Substantia nigra (tissue), 51 donors: ENCODE measurements at places on chromosomes 16 and 17.

DNA sequence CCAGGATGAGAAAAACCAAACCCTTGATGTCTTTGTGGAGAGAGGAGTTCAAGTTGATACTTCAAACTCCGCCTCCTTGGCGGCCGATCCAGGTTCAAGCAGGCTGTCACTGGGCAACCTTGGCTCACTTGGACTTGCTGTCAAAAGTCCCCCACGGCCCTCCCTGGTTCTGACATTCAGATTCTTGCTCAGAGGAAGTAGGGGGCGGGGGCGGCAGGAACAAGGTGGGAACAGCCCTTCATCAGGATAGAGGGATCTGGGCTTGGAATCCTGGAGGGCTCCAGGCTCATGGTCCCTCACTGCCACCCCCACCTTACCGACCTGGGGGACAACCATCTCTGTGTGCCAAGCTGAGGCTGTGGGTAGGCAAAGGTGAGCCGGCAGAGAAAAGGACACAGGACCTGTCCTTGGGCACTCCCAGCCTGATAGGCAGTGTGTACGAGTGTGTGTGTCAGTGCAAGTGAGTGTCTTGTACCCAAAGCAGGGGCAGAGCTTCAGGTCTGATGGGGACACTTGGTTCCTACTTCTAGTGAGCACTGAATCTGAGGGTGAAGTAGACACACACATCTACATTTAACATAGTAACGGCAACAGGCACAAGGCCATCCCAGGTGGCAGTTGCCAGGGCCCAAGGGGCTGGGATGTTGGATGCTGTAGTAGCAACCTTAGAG, 6.6 kb upstream of the TSPOAP1 start:
- DNase-seq: no peak

GRCh38 chr17:43591779-43592562, 45.8 kb upstream of the ETV4 start:
- no peak for DNase-seq

- DNase-seq: no peak
These were observed 2.4 kb downstream of the PRPSAP2 start for GRCh38 chr17:18860161-18860972.

DNA sequence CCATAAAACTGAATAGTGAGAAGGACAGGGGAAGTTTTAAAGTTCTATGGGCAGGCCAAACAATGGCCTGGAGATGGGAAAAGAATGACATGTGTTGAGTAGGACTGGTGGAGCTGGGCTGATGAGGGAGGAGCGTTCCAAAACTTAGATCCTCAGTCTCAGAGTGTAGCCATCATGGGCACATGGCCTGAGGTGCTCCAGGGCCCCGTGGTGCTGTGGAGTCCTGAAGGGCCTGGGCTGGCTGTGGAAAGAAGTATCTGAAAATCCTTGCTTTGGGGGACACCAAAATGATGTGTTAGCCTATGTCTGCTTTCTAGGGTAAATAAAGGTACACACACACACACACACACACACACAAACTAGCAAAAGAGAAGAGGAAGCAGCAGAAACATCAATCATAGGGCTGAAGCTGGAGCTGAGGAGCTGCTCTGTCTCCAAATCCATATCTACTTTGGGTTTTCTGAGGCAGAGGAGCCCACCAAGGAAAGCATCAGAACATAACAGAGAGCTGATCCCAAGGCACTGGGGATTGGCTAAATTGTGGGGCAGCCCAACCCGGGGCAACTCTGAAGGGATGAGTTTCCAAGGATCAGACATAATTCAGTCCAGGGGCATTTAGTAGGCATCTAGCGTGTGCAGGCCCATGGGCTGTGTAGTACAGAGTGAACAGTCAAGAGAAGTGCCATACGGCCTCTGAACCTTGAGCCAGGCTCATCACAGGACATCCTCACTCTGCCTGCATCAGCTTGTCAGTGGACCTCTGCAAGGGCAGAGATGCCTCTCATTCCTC, 85.2 kb downstream of the C16orf78 start:
- DNase-seq: no peak

DNA sequence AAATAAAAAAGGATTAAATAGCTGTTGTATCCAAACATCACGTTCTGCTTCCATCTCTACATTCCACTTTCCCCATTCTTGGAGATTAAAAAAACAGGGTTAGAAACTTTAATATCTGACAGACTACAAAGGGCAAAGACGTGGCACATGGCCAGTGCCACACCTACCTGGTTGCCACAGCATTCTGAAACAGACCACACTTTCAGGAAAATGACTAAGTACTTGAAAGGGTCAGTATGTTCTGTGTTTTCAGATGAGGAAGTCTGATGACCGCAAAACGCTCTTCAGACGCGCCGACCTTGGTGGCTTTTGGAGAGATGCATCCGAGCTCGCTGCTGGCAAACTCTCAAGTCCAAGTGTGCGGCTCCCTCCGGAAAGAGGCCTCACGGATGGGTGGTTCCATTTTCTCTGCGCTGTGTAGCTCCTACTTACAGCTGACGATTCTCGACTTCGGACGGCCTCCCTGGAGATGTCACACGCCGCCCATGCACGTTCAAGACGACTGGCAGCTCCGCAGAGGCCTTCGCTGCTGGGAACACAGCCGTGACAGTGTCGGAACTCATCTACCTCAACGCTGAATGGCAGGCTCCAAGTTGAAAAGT, 15.5 kb downstream of the MAP1LC3B start:
- no peak for DNase-seq

DNA sequence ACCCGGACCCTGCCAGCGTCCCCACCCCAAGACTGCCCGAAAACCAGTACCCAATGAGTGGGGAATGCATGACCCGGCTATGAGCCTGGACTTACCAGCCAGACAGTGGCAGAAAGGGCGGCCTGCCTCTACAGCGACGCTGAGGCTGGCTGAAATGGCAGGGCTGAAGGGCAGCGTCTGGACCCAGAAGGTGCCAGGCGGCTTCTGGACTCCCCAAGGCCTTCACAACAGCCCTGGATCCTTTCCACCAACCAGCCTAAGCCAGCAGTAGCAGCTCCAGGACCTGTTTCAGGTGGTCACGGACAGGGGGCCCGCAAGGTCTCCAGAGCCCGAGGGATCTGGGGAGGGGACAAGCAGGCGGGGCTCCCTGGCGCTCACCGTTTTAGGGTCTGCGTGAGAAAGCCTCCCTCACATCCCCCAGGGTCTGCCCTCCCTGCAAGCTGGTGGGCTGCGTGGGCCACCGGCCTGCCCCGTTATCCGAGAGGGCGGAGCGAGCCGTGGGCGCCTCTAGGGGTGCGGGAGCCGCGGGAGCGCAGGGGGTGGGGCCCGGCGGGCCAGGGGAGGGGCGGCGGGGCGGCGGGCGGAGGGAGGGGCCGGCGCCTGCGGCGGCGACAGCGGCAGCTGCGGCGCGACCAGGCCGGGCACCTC, at the start of gene RIPOR1:
Gene RIPOR1, plus strand, starts transcription at position 608 of the 648 bp plus-strand sequence. CDS start 9,618 bp downstream, outside the sequence.
- DNase-seq: peak; percentile 69

GRCh38 chr17:57784226-57784895, 39.3 kb upstream of the CCDC182 start:
- DNase-seq: no peak

DNA sequence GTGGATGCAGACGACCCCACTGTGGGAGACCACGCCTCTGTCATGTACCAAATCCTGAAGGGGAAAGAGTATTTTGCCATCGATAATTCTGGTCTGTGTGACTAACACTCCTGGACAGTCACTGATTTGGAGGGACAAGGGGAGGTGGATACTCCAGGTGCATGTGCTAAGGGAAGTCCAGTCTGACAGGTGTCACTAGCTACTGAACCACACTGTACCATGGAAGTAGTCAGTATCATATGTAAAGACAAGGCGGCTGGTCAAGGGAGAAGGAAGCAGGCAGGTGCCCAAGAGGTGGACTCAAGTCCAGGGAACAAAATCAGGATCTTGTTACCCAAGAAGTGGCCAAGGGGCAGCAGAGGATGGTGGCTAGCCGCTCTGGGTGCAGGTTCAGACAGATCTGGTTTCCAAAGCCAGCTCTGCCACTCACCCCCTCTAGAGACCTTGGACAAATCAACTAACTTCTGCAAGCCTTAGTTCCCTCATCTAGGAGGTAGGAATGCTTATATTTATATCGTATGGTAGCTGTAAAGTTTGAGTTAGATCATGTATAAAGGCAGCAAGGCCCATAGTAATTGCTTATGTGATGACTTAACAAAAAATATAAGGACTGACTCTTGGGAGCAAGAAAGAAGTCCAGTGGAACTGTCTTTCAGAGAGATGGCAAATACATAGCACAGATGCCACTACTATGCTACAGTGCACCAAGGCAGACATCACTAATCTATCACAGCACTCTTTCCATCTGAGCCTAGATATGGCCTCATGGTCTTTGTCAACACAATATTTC, 22.1 kb downstream of the CDH5 start:
- DNase-seq: no peak

- DNase-seq: no peak
These were observed 596.6 kb upstream of the CDH5 start for GRCh38 chr16:65769776-65770438.

DNA sequence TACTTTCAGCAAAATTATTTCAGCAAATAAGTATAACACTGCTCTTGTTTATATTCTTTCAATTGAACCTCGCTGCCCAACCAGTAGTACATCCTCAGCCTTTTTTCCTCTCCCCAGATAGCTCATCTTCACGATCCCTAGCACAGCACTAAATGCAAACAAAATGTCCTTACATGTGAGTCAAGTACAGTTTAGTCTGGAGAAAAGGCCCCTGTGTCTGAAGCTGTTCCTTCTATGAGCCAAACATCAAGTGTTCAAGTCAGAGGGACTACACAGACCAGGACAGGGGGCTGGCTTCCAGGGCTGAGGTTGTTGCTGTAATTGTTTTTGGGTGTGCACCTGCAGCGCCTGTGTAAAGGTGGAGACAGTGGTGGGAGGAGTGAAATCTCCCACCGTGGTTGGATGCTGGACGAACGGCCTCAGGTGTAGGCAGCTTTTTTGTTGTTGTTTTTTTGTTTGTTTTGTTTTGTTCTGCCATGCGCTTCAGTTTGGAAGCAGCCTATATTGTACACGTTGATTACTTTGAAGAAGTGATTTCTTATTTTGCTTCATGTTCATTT, 147.1 kb downstream of the PRKCA start:
- DNase-seq: no peak

DNA sequence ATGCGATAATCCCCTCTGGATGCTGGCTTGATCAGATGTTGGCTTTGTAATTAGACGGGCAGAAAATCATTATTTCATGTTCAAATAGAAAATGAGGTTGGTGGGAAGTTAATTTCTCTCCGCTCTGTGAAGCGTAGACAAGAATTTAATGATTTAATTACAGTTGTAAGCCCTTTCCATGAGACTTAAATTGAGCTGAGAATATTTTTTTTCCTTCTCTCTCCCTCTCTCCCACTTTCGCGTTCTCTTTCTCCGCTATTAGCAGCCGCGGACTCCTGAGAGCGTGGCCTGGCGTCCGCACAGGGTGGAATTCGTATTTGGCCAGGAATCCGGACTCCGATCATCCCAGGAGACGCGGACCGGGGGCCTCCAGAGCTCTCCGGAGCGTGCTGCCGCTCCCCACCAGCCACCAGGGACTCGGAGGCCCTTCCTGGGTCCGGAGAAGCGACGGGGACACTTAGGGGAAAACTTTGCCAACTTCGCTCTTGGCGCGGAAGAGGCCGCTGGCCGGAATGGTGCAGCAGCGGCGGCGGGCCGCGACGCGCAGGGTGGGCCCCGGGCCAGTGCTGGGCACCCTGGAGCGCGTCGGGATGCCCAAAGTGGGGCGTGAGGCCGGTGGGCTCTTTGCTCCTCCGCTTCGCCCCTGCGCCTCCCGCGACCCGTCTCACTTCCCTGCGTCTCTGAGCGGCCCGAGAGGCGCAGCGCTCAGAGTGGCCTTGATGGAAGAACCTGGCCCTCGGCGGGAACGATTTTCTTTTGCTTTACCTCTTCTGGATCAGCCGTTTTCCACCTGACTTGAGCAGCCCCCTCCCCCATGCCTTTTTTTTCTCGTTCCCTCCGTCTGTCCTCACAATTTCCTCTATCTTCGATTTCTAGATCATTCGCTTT, 3.6 kb upstream of the IRX3 start:
- no peak for DNase-seq

GRCh38 chr16:49581630-49582298, 208.2 kb downstream of the C16orf78 start:
- no peak for DNase-seq

- DNase-seq: no peak
These were observed 34.1 kb upstream of the MYH10 start for GRCh38 chr17:8664456-8665126.

DNA sequence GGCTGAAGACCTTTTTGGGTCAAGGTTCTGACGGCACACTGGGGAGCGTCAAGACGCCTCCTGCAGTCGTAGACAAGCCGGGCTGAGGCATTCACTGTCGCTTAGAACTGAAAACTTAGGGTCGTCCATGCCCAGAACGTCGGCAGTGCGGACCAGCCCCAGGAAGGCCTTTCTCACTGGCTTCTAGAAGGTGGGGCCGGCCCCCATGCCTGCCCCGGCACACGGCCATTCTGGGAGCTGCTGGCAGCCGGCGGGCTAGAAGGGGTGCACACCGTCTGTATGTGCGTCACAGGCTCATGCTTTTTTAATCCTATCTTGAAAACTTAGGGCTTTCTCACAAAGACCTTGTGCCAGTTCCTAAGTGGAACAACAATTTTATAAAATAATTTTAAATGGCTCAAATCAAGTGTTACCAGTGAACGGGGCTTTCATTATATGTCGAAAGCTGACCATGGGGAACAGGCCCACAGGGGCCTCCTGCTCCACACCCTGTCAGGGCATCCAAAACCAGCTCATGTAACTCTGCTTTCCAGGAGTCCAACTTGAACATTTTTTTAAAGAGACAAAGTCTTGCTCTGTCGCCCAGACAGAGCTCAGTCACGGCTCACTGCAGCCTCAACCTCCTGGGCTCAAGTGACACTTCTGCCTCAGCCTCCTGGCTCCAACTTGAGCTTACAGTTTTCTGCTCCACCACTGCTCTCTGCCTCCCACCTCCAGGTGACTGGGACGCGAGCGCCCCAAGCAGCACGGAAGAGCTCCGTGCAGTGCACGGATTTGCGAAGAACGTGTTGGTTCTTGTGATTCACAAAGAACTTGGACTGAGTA, 111.2 kb downstream of the ANKRD11 start:
- DNase-seq: no peak

DNA sequence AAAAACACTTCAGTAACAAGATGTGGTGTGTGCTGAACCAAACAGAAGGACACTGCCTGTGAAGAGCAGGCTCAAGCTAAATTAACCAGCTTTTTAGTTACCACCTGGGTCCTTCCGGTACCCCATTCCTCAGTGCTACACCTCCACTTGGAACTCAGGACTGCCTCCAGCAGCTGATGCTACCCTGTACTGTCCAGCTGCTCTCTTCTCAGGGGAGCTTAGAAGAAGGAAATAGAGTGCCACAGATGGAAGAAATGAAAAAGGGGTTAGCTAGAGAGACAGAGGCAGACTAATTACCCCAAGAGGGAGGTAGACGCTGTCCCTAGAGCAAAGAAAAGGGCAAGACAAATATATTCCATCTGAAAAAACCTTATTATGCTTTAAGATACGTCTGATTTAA, 5.7 kb downstream of the MED13 start:
- no peak for DNase-seq

GRCh38 chr16:81823111-81823510, 44.0 kb downstream of the PLCG2 start:
- DNase-seq: no peak
